Renal cortical epithelial cell (primary cell): ENCODE measurements at places on chromosomes 12 and 14. TPM values are rescaled to one million over a fixed set of nuclear protein-coding genes. Genes with fewer than 3 reads are reported as not detected.

Gene SDR9C7
- not detected in 2 replicates for total RNA-seq

Gene SERPINA9
- total RNA-seq: not detected in 2 replicates

Gene SERPINA10
- not detected in 2 replicates for total RNA-seq

Gene IQSEC3
- total RNA-seq: 0.10 TPM in 1 of 2 replicates, not detected in the other

DNA sequence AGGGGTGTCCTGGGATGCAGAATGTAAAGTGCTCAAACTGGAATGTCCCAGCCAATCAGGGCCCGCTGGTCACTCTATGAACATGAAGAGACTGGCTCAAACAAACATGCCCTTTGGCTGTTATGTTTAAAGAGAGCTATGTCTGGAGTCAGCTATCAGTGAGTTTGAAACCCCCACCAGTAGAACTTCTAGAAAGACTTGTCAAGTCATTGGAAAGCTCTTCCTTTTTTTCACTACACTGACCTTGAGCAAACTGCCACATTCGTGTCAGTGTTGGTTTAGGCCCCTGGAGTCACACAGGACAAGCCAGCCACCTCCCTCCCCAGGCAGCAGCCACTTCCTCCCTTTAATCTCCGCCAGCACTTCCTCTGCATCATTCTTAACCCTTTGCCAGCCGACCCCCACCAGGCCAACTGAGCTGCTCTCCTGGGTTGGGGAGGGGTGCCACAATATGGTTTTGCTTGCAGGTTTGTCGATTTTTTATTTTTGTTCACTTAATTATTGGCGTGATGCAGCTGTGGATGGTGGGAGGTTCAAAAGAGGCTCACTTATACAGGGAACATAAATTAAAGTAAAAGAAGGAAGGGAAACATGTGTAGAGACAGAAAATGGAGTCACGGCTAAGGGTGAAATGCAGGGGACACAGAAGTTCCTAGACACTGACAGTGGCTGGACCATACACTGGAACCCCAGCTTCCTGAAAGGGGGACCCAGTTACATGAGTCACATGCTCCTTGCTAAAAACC, 25.3 kb downstream of the CMKLR1 start:
- no peak for DNase-seq

DNA sequence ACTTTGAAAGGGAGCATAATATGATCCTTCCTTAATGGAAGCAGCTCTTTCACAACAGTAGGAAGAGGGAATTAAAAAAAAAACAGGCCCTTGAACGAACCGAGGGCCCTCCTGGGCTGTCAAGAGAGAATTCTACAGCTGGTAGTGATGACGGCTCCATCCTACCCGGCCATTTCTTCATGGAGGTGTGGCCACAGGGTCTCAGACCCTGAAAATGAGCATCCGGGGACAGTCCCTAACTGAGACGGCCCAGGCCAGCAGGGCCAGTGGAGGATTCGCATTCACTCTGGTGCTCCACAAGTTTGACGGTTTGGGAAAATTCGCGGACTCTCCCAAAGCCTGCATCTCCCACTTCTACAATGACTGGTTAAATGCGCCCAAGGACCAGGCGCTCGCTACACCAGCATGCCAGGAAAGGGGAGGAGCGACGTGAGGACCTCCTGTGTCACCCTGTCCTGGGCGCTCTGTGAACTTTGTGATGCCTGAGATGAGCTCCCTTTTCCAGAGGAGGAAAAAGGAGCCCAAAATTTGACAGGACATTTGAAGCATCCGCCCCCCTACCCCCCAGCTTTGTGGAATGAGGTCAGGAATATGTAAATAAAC, 66.8 kb downstream of the BCL11B start:
- DNase-seq: no peak

GRCh38 chr12:127885954-127886750, 380.8 kb upstream of the TMEM132C start:
- no peak for DNase-seq

GRCh38 chr12:20404576-20405346, 36.4 kb downstream of the PDE3A start:
- DNase-seq: no peak

- DNase-seq: no peak
These were observed 125.7 kb upstream of the BTG1 start for GRCh38 chr12:92271341-92271740.

- peak; percentile 11 for DNase-seq
These were observed 63.9 kb downstream of the NAV3 start for GRCh38 chr12:77894556-77894955.
